ENCODE measurements at places on chromosomes 3 and 15. TPM values are rescaled to one million over a fixed set of nuclear protein-coding genes. Genes with fewer than 3 reads are reported as not detected.

DAPK2 gene
- 5.1 TPM for total RNA-seq

SI gene
- total RNA-seq, result not detected

LRRC2 gene
- not detected for total RNA-seq

DUOXA2 gene
- not detected for total RNA-seq

ERC2 gene
- not detected for total RNA-seq

ANKDD1A gene
- total RNA-seq, result 1.7 TPM

ARPP21 gene
- total RNA-seq, result 0.32 TPM

DNAH1 gene
- 0.81 TPM for total RNA-seq

SLC6A11 gene
- 0.03 TPM for total RNA-seq

MYLK gene
- 16.7 TPM for total RNA-seq

ATP10A gene
- total RNA-seq, result 9.2 TPM

KCNMB3 gene
- 2.0 TPM for total RNA-seq

GOLGA8J gene
- total RNA-seq, result 0.12 TPM
